Femur (tissue), 1 donor: ENCODE measurements at places on chromosomes 1 and 21.

GRCh38 chr21:23887725-23888306, 1719.5 kb downstream of the MRPL39 start:
- DNase-seq = no peak

DNA sequence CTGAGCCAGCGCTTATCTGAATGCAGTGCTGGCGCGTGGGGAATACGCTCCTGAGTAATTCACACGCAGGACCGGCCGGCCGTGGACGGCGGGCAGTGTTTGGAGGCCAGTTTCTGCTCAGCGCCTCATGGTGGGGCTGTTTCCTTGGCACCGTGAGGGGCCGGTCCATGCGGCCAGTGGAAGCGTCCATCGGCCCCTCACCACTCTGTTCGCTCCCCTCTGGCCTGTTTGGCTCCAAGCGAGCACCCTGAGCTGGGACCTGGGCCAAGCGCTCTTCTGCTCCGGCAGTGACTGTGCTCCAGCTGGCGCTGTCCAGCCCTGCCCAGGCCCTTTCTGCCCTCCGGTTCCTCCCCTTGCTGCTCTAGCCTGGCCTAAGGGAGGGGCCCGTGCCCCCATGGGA, 16.3 kb upstream of the PLCH2 start:
- peak; percentile 50 for DNase-seq

DNA sequence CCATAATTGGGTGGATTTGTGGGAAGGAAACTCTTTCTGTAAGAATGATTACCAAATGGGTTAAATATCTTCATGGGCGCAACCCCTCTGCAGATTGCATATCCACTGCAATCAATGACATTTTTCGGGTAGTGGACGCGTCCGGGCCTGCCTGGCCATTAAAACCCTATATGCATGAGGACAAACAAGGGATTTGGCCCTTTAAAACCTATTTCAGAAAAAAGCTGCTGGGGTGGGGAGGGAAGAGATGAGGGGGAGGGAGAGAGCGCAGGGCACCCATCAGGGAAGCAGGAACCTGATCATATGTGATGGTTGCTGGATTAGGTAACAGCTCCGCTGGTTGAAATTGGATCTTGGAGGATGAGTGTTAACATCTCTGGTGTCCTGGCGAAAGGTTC, 228.8 kb downstream of the PBX1 start:
- DNase-seq = no peak

GRCh38 chr1:214215583-214215982, 65.4 kb upstream of the SMYD2 start:
- DNase-seq = no peak

DNA sequence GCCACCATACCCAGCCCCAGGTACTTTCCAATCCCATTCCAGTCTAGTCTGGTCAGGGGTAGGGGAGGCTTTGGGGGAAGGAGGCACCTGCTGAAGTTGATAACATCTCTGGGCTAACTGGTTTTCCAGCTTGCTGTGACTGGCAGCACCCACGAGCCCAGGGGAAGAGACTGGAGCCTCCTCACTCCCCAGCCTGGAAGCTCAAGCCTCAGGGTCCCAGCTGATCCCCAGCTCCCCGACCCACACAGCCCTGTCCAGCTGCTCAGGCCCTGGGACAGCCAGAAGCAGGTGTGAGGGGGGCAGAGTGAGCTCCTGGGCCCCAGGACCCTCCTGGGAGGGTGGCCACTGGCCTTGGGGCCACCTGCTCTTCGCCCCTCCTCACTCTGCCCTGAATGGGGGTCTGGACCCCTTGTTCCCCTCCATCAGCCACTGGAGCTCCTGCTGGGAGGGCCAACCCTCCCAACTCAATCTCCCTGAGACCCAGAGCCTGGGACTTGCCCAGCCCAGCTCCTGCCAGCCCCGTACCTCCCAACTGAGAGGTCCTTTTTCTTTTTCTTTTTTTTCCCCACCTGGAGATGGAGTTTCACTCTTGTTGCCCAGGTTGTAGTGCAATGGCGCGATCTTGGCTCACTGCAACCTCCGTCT, 23.5 kb upstream of the RNU1-4 start:
- peak; percentile 13 for DNase-seq

DNA sequence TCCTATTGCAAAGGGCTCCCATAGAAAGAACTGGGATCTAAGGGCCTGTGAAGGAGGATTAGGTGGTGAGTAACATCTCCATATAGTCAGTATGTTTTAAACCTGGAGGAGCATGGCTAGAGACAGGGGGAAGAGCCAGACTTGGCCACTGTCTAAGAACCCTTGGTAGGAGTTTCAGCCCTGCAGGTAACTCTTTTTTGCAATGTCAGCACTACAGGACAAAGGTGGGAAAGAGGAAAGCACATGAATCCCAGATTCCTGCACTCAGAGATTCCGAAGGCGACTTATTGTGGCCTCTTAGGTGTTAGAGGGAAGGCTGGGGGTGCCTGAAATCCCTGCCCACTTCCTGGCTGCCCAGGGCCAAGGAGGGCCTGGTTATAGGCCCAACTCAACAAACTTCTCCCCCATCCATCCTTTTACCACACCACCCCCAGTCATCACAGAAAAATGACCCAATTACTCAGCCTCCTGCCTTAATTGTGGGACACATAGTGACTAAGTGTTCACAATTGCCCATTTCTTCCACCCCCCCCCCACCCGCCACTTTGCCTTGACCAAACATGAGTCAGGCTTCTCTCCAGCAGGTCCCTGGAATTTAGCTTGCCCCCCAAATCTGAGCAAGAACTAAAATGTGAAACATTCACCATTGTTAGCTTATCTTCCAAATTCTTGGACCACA, 1.9 kb upstream of the NTNG1 start:
- no peak for DNase-seq

GRCh38 chr1:227766653-227767277, 31.5 kb downstream of the SNAP47 start:
- DNase-seq = no peak

DNA sequence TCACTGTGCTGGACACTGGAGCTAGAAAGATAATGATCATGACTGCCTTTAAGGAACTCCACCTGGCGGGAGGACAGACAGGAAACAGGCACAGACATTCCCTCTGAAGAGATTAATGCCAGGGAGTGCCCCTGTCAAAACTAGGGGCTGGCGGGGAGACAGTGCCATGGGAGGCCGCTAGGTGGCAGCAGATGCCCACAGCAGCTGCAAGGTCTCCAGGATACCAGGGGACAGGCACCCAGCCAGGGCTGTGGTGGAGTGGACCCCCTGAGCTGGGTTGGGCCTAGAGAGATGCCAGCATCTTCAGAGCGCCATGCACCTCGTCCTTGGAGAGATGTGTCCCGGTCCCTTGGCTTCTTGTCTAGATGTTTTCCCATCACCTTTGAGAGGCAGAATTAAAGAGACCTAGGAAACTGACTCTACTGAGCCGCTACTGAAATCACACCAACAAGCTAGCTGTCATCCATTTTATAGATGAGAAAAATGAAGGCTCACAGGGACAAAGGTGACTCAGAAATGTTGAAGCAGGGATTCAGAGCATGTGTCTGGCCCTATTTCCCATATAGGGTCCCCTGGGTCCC, 3.6 kb downstream of the REN start:
- DNase-seq = peak; percentile 88

DNA sequence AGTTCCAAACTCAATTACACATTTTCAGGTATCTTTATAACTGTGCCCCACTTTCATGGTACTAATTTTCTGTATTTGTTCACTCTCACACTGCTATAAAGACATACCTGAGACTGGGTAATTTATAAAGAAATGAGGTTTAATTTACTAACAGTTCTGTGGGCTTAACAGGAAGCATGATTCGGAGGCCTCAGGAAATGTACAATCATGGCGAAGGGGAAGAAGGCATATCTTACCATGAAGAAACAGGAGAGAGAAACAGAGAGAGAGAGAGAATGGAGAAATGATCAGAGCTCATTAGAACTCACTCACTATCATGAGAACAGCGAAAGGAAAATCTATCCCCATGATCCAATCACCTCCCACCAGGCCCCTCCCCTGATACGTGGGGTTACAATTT, 874.1 kb upstream of the B3GALT2 start:
- no peak for DNase-seq

DNA sequence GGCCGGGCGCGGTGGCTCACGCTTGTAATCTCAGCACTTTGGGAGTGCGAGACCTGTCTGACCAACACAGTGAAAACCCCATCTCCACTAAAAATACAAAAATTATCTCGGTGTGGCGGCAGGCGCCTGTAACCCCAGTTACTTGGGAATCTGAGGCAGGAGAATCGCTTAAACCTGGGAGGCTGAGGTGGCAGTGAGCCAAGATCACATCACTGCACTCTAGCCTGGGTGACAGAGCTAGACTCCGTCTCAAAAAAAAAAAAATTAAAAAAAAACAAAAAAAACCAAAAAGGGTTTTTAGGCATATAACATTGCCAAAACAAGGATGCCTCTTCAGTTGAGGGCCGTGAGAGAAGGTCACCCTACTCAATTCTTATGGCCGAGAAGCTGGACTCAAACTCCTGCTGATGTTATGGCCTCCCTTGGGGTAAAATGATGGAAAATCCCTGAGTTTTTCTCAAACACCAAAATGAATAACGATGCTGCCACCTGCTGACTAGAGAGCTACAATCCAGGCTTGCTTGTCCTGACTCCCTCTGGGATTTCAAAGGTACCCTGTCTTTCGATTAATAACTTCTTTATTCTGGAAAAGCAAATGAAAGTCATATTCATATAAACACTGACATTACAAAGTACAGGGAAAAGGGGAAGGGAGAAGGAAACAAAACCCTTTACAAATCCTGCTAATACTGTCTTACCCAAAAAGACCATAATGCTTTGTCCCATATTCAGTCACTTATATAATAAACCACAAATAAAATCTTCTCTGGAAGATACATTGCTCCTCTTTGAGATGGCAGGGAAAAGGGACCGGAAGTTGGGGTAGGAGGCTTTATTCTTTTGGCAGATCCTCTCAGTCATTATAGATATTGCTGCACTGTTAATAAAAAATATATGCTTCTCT, 10.7 kb downstream of the RAB42 start:
- peak; percentile 79 for DNase-seq

DNA sequence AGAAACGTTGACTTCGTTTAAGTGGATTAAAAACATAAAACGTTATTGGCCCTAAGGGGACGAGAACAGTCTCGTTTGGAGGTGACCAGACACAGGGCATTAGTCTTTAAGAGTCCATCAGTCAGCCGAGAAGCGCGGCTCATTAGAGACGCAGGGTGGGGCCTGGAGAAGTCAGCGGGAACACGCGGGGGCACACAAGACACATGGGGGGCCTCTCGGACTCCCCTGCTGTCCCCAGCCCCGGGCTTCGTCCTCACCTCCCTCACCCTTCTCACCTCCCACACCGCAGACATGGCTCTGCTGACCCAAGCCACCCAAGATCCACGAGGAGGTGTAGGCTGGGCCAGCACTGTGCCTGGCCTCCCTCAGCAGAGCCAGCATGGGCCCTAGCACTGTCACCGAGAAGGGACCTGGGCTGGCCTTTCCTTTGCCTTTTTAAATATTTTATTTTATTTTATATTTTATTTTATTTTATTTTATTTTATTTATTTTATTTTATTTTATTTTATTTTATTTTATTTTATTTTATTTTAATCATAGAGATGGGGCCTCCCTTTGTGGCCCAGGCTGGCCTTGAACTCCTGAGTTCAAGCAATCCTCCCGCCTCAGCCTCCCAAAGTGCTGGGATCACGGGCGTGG, 48.9 kb downstream of the MORN1 start:
- no peak for DNase-seq

GRCh38 chr1:228293816-228294500, 86.1 kb downstream of the OBSCN start:
- DNase-seq = no peak

- DNase-seq = no peak
Observed at GRCh38 chr1:202056644-202057334, 46.4 kb downstream of the ELF3 start.

DNA sequence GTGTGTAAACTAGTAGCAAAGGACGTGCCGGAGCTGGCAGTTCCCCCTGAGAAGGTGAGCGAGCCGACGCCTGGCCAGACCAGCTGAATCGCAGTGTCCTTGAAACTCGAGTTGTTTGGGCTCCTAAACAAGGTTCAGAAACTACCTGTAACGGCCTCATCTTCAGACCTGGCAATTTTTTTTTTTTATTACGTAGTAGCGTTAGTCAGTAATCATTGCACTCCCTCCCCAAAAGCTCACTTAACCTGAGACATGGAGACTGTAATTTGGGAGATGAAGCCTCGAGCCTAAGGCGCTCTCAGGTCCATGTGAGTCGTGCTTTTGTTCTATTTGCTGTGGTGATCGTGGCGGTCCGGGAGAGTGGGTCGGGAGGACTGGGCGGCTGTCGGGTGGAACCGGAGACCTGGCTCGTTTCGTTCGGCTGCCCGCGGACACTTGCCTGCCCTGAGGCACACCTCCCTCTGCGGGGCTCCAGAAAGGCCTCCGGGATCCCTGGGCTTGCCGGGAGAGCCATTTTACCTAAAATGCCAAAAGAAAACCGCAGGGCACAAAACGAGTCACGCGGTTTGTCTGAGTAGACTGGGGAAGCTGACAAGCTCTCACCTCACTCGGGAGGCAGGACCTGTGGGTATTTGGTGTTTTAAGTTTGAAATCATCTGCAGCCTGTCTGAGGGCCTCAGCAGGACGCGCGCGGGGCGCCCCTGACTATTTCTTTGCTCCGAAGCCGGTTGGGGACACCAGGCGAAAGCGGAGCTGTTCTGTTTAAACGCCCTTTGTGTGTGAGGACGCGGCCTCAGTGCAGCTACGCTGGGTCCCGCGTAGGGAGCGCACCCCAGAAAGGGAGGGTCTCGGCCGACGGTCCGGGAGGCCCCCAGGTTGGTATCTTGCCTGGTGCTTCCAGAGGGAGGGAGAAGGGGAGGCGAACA, 722 bp downstream of the LHX8 start:
- DNase-seq = peak; percentile 34

- DNase-seq = no peak
Observed at GRCh38 chr21:44568667-44569556, 4.6 kb upstream of the KRTAP10-4 start.

DNA sequence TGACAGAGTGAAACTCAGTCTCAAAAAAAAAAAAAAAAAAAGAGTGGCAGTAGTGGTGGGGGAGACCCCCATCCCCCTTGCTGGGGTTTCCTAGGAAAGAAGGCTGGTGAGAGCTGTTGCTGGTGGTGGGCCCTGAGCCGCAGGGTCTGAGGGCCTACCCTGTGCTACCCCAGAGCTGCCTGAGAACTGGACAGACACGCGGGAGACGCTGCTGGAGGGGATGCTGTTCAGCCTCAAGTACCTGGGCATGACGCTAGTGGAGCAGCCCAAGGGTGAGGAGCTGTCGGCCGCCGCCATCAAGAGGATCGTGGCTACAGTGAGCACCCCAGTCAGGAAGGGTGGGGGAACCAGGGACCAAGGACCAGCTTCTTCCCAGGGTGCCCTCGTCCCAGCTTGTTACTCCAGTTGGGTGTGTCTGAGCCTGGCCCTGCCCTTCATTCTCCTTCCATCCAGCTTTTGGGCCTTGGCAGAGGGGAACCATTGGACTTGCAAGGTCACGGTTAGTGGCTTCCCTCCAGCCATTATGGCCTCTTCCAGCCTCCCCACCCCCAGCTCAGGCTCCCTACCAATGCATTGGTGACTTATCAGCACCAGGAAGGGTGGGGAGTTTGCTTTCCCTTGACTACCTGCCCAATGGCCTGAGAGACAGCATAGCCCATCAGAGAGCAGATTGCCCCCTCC, 10.5 kb downstream of the LDLRAP1 start:
- no peak for DNase-seq

DNA sequence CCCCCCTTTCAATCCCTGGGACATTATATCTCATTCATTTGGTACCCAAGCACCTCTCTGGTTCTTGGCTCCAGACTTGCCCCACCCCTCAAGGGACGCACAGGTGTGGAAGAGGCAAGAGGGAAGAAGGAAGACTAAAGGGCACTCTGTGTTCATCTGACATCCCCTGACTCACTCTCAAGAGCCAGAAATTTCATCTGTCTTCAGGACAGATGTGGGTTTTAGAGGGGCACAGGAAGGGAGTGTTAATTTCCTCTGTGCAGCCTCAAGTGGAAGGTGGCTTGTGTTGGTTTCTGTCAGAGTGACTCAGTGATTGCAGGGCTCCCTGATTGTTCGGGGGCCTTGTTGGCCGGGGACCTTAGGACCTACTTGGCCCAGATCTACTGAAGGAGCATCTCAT, 2.4 kb downstream of the C2CD4D start:
- no peak for DNase-seq
